Stimulated activated CD4-positive, alpha-beta T cell treated with anti-CD3 and anti-CD28 coated beads, Interleukin-2, amount 100 ng/mL, for 24 hours (primary cell): ENCODE measurements at places on chromosomes 4 and X.

DNA sequence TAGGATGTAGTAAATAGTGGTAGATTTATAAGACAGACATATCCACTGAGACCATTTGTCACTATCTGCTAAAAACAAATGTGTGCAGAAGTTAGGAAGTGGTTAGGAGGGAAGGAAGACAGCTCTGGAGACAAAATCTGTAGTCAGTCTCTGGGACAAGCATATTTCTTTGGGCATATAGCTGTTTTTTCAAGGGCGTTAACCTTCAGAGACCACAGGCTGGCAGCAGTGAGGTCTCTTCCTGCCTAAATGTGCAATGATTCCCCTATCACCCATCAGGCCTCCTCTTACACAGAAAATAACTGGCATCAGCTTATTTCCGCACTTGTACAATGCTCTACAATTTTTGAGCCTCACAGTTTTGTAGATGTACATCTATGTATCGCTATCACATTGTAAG lies 6.5 kb downstream of the TMEM150C start:
- no peak for DNase-seq

DNA sequence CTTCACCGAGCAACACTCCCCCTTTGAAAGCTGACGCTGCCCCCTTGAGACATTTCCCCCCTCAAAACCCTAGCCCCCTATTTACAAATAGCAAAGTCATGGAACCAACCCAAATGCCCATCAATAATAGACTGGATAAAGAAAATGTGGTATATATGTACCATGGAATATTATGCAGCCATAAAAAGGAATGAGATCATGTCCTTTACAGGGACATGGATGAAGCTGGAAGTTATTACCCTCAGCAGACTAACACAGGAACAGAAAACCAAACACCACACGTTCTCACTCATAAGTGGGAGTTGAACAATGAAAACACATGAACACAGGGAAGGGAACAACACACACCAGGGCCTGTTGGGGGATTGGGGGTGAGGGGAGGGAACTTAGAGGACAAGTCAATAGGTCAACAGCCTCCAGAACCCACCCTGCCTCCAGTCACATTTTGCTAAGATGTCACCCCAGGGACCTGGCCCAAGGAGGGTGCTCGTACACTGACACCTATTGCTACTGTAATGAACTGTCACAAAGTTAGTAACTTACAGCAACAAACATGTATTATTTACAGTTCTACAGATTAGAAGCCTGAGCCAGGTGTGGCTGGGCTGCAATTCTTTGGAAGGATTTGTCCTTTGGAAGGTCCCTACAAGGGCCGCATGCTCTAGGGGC lies 20.6 kb downstream of the SCD5 start:
- no peak for DNase-seq

GRCh38 chr4:56102601-56103000 lies 153.9 kb downstream of the CEP135 start:
- DNase-seq, result no peak

GRCh38 chr4:180680305-180680704 lies 1562.9 kb upstream of the TENM3 start:
- no peak for DNase-seq

DNA sequence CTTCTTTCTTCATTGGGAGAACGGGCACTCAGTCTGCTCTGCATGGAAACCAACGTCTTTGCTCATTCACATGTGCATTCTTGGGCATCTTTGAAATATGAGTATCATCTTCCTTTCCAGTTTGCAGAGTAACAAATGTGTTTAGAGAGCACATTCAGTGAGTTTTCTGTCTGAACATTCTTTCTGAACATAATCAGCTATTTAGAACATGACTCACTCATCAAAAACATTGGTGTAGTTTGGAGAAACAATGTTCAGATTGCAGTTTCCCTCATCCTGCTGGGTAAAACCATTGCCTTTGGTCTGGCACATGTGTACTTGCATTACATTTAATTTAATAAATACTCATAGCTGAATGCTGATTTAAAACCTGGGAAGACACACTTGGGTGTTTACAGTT lies 81.5 kb upstream of the F9 start:
- no peak for DNase-seq

DNA sequence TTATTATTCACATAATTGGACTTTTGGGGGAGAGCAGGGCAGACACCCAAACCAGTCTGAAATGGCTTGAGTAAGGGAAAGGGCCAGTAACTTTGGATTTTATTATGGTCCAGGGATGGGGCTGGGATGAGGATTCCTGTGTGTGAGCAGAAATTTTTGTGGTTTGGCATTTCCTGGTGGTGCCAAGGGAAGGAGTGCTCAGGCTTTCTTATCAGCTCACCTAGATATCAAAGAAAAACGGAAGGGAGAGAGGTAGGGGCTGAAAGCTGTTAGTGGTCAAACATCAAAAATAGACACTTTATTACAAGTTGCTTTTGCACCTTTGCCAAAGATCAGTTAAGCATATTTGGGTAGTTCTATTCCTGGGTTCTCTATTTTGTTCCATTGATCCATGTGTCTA lies 128.5 kb upstream of the DIPK2B start:
- no peak for DNase-seq

DNA sequence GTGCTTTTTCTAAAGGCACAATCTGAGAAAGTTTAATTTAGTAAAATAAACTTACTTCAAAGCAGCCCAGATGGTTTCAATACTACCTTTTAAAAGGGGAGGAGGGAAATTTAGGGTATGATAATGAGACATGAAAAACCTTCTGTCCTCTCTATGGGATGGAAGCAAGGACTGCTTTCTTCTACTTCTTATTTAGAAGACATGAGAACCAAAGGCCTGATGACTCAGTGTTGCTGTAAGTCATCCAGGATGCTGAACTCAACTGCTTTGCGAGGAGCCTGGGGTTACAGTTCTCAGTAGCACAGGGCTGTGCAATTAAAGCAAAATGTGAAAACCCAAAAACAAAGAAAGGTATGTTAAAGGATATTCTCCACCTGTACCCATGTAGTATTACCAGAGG lies 140.8 kb upstream of the EDNRA start:
- no peak for DNase-seq

DNA sequence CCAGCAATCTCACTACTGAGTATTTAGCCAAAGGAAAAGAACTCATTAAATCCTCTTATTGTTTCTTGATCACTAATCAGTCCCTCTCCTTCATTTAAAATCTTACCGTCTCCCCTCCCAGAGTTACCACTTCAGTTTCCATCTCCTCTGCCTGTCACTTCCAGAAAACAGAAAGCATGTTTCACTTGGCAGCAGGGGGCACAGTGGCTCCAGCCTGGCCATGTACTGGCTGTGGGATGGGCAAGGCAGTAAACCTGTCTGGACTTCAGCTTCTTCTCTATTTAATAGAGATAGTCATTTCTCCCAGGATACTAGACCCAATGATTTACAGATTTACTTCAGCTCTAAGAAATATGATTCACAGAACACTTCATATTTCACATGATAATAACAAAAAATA lies 63.2 kb downstream of the CD40LG start:
- DNase-seq, result peak; percentile 23

GRCh38 chr4:98481167-98481566 lies 177.2 kb downstream of the TSPAN5 start:
- DNase-seq, result no peak

DNA sequence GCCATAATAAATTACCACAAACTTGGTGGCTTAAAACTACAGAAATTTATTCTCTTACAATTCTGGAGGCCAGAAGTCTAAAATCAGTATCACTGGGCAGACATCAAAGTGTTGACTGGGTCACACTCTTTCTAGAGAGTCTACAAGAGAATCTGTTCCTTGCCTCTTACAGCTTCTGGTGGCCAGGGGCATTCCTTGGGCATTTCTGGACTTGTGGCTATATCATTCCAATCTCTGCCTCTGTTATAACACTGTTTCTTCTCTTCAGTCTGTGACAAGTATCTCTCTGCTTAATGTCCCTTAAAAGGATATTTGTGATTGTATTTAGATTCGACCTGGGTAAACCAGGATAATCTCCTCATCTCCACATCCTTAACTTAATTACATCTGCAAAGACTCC lies 207.3 kb upstream of the DCAF8L1 start:
- DNase-seq, result no peak

GRCh38 chrX:16788477-16788876 lies 2.2 kb downstream of the TXLNG start:
- no peak for DNase-seq

- DNase-seq, result no peak
These were observed 1627.4 kb downstream of the STIM2 start for GRCh38 chr4:28488021-28488420.

- DNase-seq, result no peak
These were observed 493.0 kb upstream of the FAM241A start for GRCh38 chr4:111652236-111652635.

DNA sequence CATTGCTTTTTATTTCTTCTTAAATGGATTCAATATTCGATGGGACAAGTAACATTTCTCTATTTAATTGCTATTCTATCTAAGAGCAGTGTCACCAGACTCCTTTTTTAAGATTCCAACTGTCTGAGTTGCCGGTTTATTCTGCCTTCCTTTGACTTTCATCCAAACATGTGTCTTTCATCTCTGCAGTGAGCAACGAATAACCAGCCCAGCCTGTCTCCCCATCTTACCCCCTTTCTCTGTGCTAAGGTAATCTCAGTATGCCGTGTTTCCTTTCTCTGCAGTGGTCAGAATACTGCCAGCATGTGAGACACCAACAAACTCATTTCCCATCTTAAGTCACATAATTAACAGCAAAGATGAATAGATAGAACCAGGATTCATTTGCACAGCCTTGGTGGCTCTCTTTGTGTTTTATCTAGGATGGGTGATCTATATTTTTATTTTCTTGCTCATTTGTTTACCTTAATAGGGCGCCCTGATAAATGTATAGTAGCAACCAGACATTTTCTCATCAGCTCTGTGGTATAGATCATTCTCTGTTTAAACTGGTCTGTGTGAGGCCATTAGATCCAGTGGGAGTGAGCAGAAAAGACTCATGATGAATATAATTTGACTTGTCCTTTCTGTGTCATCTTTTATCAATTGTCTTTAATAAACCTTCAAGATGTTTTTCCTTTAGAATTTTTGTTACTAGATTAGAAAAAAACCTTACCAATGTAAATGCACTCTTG lies 394.8 kb upstream of the IGFBP7 start:
- DNase-seq, result no peak

DNA sequence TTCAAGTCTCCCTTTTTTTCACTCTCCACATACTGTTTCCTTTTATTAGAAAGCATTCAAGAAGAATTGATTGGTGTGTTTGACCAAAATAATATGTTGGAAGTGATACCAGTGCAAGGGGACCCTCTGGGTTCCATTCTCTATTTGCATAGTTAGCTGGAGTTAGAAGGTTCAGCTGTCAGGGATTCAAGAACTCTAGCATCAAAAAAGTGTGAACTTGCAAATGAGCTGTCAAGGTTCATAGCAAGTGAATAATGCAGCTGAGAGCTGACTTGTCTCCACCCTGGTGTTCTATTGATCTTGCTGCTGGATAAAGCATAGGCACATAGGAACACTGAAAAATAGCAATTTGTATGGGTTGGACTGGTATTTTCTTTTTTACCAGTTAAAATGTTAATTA lies 73.2 kb downstream of the SORBS2 start:
- DNase-seq, result no peak

DNA sequence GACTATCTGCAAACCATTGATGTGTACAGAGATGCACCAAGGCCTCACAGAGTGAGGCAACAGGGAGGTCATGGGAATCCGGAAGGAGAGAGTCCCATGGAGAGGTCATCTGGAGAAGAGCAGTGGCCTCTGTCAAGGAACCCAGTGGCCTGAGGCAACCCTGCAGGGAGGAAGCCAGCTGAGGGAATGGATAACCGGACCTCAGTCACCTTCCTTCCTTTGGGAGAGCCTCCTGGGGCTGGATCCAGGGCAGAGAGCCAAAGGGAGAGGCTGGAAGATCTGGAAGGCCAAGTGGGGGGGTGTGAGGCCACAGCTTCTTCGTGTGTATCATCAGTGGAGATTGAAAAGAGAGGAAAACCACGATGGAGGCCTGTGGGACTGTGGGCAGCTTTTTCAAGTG lies 24.3 kb upstream of the CD38 start:
- no peak for DNase-seq

- DNase-seq, result no peak
These were observed 121.6 kb downstream of the GUCY2F start for GRCh38 chrX:109360301-109360700.

DNA sequence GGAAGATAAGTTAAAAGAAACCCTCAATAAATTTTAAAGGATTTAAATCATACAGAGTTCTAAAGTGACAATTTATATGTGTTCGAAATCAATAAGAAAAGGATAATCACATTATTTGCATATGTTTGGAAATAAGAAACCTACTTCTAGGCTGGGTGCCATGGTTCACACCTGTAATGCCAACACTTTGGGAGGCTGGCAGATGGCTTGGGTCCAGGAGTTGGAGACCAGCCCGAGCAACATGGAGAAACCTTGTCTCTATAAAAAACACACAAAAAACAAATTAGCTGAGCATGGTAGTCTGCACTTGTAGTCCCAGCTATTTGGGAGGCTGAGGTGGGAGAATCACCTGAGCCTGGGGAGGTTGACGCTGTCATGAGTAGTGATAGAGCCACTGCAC lies 8.1 kb upstream of the SAP30 start:
- no peak for DNase-seq

DNA sequence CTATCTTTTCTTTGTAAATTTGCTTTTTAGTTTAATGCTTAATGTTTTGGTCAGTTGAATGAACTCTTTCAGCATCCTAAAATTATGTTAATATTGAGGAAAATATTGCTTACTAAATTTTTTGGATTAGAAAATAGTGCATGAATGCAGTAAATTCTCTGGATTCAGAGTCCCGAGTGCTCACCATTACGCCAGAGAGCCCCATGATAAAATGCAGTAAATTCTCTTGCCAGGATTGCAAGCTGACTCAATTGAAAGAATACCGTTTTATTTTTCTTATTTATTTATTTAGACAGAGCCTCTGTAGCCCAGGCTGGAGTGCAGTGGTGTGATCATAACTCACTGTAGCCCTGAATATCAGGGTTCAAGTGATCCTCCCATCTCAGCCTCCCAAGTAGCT lies 60.9 kb upstream of the ENPEP start:
- DNase-seq, result no peak

GRCh38 chrX:17242470-17242869 lies 132.5 kb upstream of the NHS start:
- peak; percentile 26 for DNase-seq

DNA sequence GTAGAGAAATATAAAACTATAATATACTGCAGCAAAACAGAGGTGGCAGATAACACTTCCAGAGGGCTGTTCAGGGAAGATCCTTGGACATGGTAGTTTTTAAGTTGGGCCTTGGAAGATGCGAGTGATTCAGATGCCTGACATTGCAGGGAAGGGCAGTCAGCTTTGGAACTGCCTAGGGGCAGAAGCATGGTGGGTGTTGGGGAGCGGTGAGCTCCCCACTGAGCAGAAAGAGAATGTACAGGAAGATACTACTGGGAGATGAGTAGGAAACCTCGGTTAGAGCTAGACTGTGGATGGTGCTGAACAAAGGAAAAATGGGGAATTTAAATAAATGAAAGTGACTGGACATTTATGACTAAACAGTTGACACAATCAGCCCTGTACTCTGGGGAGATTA lies 24.9 kb upstream of the SEC24B start:
- no peak for DNase-seq

- no peak for DNase-seq
These were observed 89.8 kb downstream of the EMCN start for GRCh38 chr4:100428051-100428450.
